ENCODE measurements at places on chromosomes 13 and 19. TPM values are rescaled to one million over a fixed set of nuclear protein-coding genes. Genes with fewer than 3 reads are reported as not detected.

- H3K27ac ChIP-seq: no peak overlapping the region
- DNase-seq: peak; percentile 69
- no peaks in the 10 kb centered on the region for H3K27me3 ChIP-seq
Measured at GRCh38 chr19:31312009-31312676, 37.1 kb downstream of the TSHZ3 start.

- peaks cover 3% of the 10 kb centered on the region for H3K36me3 ChIP-seq
- H3K27me3 ChIP-seq: no peaks in the 10 kb centered on the region
- H3K27ac ChIP-seq: no peak overlapping the region
- no peak overlapping the region for H3K4me3 ChIP-seq
- no peaks in the 10 kb centered on the region for H3K4me1 ChIP-seq
Measured at GRCh38 chr13:45402641-45403040, 15.5 kb downstream of the SLC25A30 start.

DNA sequence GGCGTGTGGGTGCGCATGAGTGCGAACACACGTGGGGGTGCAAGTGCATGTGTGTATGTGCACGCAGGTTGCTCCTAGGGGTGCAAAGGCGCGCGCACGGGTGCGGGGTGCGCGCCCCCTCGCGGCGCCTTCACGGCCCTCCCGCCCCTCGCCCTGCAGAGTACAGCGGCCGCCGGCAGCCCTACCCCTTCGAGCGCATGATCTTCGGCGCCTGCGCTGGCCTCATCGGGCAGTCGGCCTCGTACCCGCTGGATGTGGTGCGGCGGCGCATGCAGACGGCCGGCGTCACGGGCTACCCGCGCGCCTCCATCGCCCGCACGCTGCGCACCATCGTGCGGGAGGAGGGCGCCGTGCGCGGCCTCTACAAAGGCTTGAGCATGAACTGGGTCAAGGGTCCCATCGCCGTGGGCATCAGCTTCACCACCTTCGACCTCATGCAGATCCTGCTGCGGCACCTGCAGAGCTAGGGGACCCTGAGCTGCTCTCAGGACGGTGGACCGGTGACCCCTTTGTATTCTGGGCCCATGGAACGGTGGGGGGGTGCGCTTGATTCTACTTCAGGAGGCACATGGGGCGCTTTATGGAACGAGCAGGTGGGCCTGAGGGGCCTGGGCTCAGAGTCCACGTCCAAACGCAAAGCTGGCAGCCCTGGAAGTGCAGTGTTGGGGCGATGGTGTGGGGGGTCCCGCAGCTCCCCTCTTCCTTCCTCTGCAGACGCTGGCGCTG is 27.7 kb downstream of the TMEM161A start:
- no peak for DNase-seq
- H3K4me1 ChIP-seq: no peaks in the 10 kb centered on the region
- no peak overlapping the region for H3K27ac ChIP-seq
- no peak overlapping the region for H3K4me3 ChIP-seq
- no peaks in the 10 kb centered on the region for H3K27me3 ChIP-seq
- H3K36me3 ChIP-seq: no peaks in the 10 kb centered on the region

ZNF681 gene
- total RNA-seq: 0.91 TPM

All from aorta (tissue), 5 donors.